COR-L47 (cell line): ENCODE measurements at places on chromosomes 13 and 19.

- DNase-seq, result peak; percentile 86
Measured at GRCh38 chr19:57648331-57649003, 15.5 kb downstream of the ZNF211 start.

DNA sequence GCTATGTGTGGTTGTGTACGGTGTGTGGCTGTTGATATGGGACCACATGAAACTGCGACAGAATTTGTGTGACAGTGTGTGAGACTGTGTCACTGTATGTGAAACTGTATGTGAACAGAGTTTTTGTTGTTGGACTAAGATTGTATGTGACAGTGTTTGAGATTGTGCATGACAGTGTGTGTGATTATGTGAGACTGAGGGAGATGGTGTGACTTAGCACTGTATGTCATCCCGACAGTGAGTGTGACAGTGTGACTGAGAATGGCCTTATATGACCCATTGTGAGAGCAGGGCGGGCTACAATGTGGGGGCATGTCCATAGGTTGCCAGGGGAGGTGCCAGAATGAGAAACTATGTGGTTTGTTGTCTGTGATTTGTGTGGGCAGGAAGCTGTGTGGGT lies 930 bp downstream of the ZNF583 start:
- no peak for DNase-seq

- no peak for DNase-seq
Measured at GRCh38 chr19:46860846-46861690, at the start of gene ARHGAP35. Gene ARHGAP35 (plus strand): TSS chr19:46860997. CDS start chr19:46918676, 57,679 bp downstream.

GRCh38 chr19:56114051-56114777 lies 6.9 kb downstream of the ZNF787 start:
- DNase-seq, result no peak

DNA sequence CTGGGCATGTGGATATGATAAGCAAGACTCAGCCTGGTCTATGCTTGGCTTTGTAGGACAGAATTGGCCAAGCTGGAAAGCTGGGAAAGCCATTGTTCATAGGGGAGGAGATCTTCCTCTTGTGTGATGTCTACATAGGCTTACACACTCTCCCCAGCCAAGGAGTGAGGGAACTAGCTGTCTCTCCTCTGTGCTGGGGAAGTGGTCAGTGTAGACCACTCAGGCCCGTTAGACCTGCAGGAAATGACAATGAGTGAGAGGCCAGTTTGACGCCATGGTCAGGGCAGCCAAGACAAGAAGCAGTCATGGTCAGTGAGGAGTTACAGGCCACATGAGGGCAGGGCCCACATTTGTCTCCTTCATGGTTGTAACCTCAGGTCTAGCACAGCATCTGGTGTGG lies 159.1 kb upstream of the KL start:
- no peak for DNase-seq

DNA sequence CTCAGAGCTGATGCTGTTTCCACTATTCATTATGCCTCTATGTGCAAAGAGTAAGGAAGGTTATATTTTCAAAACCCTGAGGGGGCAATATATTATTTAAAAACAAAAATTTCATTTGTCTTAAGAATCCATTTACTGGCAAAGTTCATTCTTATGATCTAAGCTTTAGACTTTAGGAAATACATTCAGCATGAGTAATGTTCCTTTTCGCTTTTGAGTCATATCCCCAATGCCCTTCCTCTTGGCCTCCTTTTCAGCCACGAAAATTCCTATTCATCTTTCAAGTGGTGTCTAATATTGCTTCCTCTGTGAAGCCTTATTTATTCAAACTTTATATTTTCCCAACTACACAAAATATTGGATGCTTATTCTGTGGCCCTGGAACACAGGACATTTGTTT lies 1317.0 kb downstream of the PCDH9 start:
- DNase-seq, result no peak

DNA sequence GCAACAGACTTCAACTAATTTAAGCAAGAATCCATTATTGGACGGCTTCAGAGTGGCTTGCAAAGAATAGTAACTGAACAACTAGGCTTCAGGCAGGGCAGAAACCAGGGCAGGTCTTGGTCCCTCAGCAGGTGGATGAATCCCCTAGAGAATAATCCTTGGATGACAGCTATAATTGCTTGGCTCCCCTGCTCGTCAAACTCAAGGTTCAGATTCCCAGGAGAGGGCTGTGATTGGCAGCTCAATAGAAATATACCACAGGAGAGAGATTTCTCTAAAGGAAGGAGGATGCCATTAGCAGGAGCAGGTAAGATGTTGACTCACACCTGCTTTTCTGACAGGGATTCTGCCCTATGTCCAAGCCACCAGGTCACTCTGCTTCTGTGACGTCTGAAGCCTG lies 89.6 kb upstream of the PCDH8 start:
- DNase-seq, result no peak

- DNase-seq, result no peak
Measured at GRCh38 chr13:106230450-106230849, 305.0 kb downstream of the EFNB2 start.

GRCh38 chr13:46071590-46072249 lies 19.2 kb upstream of the ZC3H13 start:
- no peak for DNase-seq

- DNase-seq, result no peak
Measured at GRCh38 chr19:14476673-14477401, 1.7 kb upstream of the PTGER1 start.
